Natural killer cell treated with Interleukin-12 subunit alpha and Interleukin-12 subunit beta and Interleukin-15 and Interleukin-18, amount 100 ng/mL, for 72 hours (primary cell): ENCODE measurements at places on chromosomes 11 and 22.
A peak's percentile ranks its signal among the peaks of the same experiment; 100 is the strongest.

GRCh38 chr11:112834277-112834755 is 126.9 kb upstream of the NCAM1 start:
- H3K36me3 ChIP-seq, result no peaks in the 10 kb centered on the region
- peak overlapping the region; percentile 36 for H3K27ac ChIP-seq
- no peak overlapping the region for H3K4me3 ChIP-seq
- no peak for DNase-seq

- H3K4me1 ChIP-seq, result no peaks in the 10 kb centered on the region
- H3K27me3 ChIP-seq, result no peaks in the 10 kb centered on the region
- DNase-seq, result no peak
- no peak overlapping the region for H3K27ac ChIP-seq
Measured at GRCh38 chr11:27153136-27153535, 112.5 kb downstream of the BBOX1 start.

DNA sequence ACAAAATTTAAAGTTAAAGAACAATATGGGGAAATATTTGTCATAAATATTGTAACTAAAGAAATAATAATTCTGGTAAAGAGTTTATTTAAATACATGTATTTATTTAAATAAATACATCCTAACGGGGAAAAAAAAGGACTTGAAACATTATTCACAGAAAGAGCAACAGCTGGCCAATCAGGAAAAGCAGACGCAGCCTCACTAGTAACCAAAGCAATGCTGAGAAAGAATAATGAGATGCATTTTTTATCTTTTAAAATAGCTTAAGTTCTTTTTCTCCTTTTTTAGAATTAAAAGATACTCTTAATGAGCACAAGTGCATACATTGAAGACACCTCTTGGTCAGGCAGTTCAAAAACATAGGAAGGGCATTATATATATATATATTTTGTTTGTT is 2.6 kb upstream of the LTO1 start:
- H3K4me1 ChIP-seq, result peaks cover 12% of the 10 kb centered on the region
- peaks cover 5% of the 10 kb centered on the region for H3K36me3 ChIP-seq
- H3K27me3 ChIP-seq, result no peaks in the 10 kb centered on the region
- H3K4me3 ChIP-seq, result no peak overlapping the region
- DNase-seq, result no peak

GRCh38 chr11:96622026-96622634 is 232.3 kb downstream of the JRKL start:
- H3K4me3 ChIP-seq, result no peak overlapping the region
- H3K27ac ChIP-seq, result no peak overlapping the region
- DNase-seq, result no peak
- H3K27me3 ChIP-seq, result no peaks in the 10 kb centered on the region
- no peaks in the 10 kb centered on the region for H3K4me1 ChIP-seq

GRCh38 chr22:32665676-32666075 is 135.8 kb upstream of the TIMP3 start:
- no peak overlapping the region for H3K4me3 ChIP-seq
- H3K27ac ChIP-seq, result no peak overlapping the region
- no peak for DNase-seq
- no peaks in the 10 kb centered on the region for H3K4me1 ChIP-seq
- H3K36me3 ChIP-seq, result no peaks in the 10 kb centered on the region

DNA sequence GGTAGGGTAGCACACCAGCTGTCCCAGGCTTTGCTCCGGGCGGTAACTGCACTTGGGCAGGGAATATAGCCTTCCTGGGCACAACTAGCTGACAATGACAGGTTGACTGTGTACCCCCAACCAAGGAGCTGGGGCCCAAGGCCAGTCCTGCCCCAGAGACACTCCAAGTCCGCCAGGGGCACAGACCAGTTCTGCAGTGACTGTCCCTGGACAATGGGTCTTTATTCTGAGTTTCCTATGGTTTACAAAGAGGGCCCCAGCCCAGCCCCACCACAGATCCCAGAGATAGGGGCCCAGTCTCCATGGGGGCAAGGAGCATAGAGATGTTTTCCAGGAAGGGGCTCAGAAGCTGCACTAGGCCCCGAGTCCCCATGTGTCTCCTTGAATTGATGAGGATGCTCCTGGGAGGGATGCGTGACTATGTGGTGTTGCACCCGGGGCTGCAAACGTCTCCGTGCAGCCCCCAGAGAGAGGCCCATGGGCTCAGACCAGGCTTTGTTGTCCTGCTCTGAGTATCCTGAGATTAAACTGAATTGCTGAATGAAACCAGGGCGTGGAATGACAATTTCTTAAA is 48.4 kb downstream of the CD6 start:
- DNase-seq, result no peak
- peaks cover 4% of the 10 kb centered on the region for H3K36me3 ChIP-seq
- no peak overlapping the region for H3K4me3 ChIP-seq
- no peaks in the 10 kb centered on the region for H3K27me3 ChIP-seq

DNA sequence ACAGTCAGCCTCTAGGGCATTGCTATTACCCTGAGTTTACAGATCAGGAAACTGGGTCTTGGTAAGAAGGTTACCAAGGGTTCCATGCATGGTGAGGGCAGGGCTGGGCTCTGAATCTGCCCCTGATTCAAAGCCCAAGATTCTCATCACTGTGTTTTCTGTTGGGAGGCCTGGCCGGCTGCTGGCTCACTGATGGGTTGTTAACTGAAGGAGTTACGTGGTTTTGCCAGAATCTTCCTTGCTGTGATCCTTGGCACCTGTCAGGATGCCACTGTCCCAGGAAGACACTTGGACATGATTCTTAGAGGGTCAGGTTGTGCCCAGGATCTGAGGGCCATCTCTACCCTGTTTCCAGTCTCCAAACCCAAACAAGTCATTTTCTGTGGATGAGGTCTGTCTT is 61.5 kb downstream of the ADAMTS15 start:
- peaks cover 8% of the 10 kb centered on the region for H3K27me3 ChIP-seq
- no peaks in the 10 kb centered on the region for H3K4me1 ChIP-seq
- DNase-seq, result no peak
- H3K36me3 ChIP-seq, result peaks cover 28% of the 10 kb centered on the region
- no peak overlapping the region for H3K27ac ChIP-seq
